ENCODE measurements at places on chromosomes 4 and X.

GRCh38 chrX:21698272-21698671 lies 40.1 kb upstream of the KLHL34 start:
- no peak for DNase-seq

DNA sequence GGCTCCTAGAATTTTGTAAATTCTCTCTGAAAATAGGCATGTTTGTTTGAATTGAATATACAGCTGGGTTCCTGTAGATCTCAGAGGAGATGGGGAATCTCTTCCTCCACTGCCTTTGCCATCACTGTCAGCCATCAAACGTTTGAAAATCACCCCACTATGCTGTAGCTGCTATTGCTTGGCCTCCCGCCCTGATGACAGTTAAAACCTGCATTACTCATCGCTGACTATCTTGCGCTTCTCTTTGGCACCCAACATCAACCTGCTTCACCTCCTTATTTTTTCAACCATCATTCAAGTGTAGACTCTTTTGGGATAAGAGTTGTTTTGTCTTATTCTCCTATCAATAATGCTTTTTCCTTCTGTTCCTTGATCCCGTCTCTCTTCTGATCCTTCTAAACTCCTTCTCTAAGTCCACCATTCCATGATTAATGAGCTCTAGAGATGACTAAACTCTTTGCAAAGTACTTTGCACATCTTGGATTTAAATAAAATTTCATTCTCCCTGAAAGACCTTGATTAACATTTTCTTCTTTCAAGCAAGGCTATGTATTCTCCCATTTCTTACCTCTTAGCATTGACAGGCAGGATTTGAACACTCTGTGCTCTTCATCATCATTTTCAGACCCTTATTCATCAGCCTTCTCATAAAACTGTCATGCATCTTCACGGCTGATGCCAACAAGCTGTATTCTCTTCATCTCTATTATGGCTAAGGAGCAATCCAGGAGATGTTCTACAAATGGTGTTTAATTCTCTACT lies 133.0 kb downstream of the SNCA start:
- DNase-seq = no peak

GRCh38 chr4:110442788-110443187 lies 33.2 kb upstream of the ENPEP start:
- DNase-seq = no peak

DNA sequence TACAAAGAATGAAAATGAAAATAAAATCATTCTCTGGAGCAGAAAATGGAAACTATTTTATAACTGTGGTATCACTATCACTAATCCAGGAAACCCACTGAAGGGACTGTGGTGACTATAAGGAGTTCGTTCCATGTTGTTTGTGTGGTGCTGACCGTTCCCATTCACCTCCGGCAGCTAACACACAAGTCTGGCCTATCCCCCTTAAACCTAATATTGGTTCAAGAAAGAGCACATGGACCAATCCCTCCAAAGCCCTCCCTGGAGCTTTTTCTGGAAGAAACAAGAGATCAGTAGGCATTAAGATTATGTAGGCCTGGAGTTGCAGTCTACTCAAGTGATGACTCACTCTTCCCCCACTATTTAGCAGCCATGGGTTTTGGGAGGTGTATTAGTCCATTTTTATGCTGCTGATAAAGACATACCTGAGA lies 25.9 kb upstream of the FAM241A start:
- DNase-seq = no peak

DNA sequence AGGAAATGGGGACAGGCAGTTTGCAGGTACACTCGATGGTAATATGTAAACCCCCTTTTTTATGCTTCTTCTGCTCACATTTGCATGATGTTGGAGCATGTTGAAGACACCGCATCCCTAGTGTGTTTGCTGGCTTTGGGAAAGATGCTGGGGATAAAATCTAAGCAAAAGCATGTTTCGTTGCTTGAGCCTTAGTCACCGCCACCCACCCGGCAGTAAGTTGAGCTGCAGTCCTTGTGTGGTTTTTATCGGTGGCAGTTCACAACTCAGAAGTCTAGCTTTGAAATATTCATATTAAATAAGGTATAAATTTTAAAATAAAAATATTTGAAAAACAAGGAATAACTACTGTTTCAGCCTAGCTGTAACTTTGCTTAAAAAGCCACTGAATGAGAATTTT lies 21.7 kb upstream of the MND1 start:
- DNase-seq = peak; percentile 51

GRCh38 chr4:157080605-157081004 lies 4.7 kb downstream of the GLRB start:
- DNase-seq = no peak

DNA sequence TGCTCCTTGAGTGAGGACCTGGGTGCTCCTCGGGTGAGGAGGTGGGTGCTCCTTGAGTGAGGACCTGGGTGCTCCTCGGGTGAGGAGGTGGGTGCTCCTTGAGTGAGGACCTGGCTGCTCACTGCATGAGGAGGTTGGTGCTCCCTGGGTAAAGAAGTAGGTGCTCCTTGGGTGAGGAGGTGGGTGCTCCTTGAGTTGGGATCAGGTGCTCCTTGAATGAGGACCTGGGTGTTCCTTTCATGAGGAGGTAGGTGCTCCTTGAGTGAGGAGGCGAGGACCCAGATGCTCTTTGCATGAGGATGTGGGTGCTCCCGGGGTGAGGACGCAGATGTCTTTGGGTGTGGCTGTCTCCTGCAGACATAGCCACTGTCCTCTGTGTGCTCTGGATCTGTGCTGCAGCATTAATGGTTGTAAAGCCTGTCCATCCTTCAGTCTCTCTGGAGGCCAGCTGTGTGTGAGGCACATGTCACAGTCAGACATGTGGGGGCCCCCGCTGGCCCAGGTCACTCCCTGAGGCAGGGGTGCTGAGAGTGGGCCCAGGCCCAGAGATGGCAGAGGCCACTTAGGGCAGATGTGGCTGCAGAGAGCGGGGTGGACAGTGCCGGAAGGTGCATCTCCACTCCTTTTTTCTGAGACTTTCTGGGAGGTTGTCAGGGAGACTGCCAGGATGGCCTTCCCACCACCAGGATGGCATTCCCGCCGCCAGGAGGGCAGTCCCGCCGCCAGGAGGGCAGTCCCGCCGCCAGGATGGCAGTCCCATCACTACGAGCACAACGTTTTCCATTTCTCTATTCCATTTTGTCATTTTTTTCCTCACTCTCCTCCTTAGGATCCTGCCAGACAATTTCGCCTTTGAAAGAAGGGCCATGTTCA lies 101.8 kb downstream of the HMX1 start:
- DNase-seq = no peak

GRCh38 chrX:153517423-153517822 lies at the start of gene ATP2B3:
Gene ATP2B3, plus strand, starts transcription at chrX:153517642. Its CDS starts 18,606 bp downstream, at chrX:153536248.
- DNase-seq = no peak

- no peak for DNase-seq
These were observed 75.6 kb upstream of the BCOR start for GRCh38 chrX:40173143-40174000.

- no peak for DNase-seq
These were observed 16.5 kb downstream of the SEPTIN11 start for GRCh38 chr4:76965866-76966579.

Data from AG10803 (cell line).